K562 (cell line): ENCODE measurements at places on chromosomes 6 and 20. TPM values are rescaled to one million over a fixed set of nuclear protein-coding genes. Genes with fewer than 3 reads are reported as not detected.

The ECT2L gene
- total RNA-seq = not detected in 2 replicates

DNA sequence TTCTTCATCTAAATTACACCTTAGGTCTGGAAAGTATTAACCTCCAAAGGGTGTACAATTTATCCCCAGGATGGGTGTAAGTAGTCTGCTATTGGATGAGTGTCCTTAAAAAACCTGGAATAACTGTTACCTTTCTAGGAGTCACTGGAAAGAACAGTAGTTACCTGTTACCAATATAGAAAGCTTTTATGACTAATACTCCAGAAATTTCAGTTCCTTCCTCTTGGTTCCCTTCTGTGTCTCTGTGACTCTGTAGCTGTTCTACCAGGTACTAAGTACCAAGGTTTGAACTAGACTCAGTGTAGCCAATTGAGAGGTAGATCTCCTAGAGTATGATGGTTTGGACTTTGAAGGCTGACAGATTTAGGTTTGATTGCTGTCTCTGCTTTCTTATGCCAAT lies 47.0 kb upstream of the TBX18 start:
- no peaks in the 10 kb centered on the region for H3K27me3 ChIP-seq
- no peak overlapping the region for H3K27ac ChIP-seq
- no peaks in the 10 kb centered on the region for H3K4me1 ChIP-seq
- no peak for DNase-seq

DNA sequence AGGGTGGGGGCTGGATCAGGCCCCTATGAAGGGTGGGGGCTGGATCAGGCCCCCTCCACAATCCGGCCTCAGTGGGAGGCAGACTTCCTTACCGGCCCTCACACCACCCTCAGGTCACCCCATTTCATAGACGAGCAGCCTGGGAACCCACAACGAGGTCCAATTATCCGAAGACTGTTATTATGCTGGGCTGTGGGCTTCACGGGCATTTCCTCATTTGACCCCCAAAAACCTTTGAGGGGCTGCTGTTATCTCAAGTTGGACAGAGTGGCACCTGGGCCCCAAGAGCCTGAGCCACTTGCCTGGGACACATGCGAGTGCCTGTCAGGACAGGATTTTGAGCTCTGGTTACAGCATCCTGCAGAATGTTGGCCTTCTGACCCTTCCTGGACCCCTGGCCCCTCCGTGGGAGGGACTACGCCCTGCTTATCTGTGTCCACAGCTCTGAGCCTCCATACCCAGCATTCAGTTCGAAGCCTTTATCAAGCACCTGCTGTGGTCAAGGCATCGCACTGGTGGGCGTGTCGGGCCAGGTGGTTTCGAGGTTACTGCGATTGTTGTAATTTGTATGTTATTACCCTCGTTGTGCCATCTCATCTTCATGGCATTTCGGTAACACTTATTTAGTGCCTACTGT lies 34.5 kb upstream of the PCMTD2 start:
- H3K4me1 ChIP-seq = peaks cover 77% of the 10 kb centered on the region
- H3K4me3 ChIP-seq = no peak overlapping the region
- peak; percentile 96 for DNase-seq
- no peak overlapping the region; the same call in 1 of the 3 replicates for H3K27ac ChIP-seq
- H3K27me3 ChIP-seq = peaks cover 20% of the 10 kb centered on the region; the same call in 1 of the 2 replicates
- H3K36me3 ChIP-seq = no peaks in the 10 kb centered on the region

DNA sequence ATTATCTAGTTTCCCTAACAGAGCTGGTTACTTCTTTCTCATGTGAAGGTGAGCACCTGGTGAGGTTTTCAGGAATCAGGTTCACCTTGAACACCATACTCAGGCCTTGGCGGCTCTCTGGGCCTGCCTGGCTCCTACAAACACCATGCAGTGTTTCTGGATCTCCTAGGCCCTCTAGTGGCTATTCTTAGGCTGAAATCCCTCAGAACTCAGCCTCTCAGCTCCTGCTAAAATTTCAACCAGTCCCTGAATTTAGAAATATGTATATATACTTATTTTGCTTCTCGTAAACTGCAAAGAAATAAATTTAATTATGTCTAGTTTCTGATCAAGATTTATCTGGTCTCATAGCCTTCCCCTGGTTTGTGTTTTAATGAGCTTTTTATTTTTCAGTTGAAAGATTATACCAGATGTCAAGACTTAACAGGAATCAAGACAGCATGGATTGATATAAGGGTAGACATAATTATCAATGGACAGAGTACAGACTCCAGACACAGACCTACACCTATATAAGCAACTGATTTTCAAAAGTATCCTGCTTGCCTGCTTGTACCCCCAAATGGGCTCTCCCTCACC lies 55.9 kb downstream of the ANKEF1 start:
- H3K36me3 ChIP-seq = no peaks in the 10 kb centered on the region
- H3K4me1 ChIP-seq = no peaks in the 10 kb centered on the region
- no peak overlapping the region for H3K27ac ChIP-seq
- H3K4me3 ChIP-seq = no peak overlapping the region
- H3K27me3 ChIP-seq = no peaks in the 10 kb centered on the region
- DNase-seq = peak; percentile 43

The DPPA5 gene
- total RNA-seq = not detected in 2 replicates

The HCRTR2 gene
- total RNA-seq = not detected in 2 replicates

GRCh38 chr6:144816936-144817335 lies 531.8 kb downstream of the UTRN start:
- no peaks in the 10 kb centered on the region for H3K4me1 ChIP-seq
- no peaks in the 10 kb centered on the region for H3K27me3 ChIP-seq
- H3K4me3 ChIP-seq = no peak overlapping the region

DNA sequence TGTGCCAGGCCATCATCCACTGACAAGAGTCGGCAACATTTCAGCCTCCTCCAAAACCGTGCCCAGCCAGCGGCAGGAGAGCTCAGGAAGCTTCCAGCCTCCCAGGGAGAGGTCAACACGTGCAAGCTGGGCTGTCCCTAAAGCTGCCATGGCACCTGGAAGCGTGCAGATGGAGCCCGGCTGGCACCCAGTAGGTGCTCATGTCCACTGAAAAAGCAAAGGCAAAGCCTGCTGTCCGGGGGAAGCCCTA lies 14.4 kb upstream of the TLDC2 start:
- no peaks in the 10 kb centered on the region for H3K27me3 ChIP-seq
- H3K4me1 ChIP-seq = peaks cover 39% of the 10 kb centered on the region
- peak overlapping the region; percentile 76 for H3K27ac ChIP-seq
- peak overlapping the region; percentile 75 for H3K4me3 ChIP-seq
- peaks cover 41% of the 10 kb centered on the region for H3K36me3 ChIP-seq

The RNF144B gene
- total RNA-seq = not detected in 2 replicates

The SCRT2 gene
- 0.47 and 0.75 TPM in 2 replicates for total RNA-seq

The MLIP gene
- total RNA-seq = not detected in 2 replicates

- DNase-seq = no peak
- H3K4me1 ChIP-seq = no peaks in the 10 kb centered on the region
- H3K4me3 ChIP-seq = no peak overlapping the region
- H3K36me3 ChIP-seq = no peaks in the 10 kb centered on the region
- H3K27ac ChIP-seq = no peak overlapping the region
These were observed 174.5 kb downstream of the COL21A1 start for GRCh38 chr6:56072856-56073255.

DNA sequence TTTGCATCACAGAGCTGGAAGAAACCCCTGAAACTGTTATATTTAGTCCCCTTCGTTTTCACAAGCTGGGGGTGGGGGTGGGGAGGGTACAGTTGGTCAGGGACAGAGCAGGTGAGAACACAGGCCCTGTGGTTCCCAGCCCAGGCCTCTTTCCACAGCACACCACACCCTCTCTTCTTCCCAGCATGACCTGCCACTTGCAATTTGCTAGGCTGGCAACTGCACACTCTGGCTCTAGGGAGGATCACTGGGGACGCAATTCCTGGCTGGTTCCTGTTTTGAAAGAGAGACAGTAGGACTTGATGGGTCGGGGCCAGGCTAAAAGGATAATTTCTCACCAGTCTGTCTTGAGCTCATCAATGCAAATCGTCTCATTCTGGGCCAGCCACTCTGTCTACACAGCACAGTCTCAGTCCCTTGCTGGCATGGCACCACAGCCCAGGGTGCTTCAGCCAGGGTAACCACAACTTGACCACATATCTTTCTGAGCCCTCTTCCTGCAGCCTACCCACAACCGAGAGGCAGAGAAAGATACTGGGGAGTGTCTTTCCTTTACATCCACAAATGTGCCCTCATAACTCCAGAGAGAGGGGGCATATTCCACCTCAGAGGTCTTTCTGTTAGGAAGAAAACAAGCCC lies 41.7 kb upstream of the EMILIN3 start:
- H3K36me3 ChIP-seq = peaks cover 74% of the 10 kb centered on the region; the same call in 2 of the 3 replicates
- H3K27ac ChIP-seq = no peak overlapping the region
- no peaks in the 10 kb centered on the region for H3K27me3 ChIP-seq
- no peak overlapping the region for H3K4me3 ChIP-seq
- peaks cover 4% of the 10 kb centered on the region; the same call in 2 of the 3 replicates for H3K4me1 ChIP-seq

The PAX1 gene
- total RNA-seq = not detected in 2 replicates

DNA sequence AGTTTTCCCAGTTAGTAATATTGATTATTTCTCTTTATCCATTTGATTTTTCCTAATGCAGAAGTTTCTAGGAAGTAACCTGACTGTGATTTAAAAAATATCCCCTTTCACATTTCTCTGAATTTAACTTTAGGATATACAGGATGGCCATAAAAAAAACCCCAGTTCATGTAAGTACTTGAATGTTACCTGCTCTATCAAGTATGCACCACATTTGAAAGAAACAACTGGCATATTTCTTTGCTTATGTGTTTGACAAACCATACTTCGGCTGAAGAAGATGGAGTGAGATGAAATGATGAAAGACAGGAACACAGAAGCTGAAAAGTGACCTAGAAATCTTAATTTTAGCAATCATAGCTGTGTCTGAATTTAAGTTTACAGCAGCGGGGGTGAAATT lies 374.0 kb upstream of the NOX3 start:
- no peak overlapping the region for H3K27ac ChIP-seq
- H3K27me3 ChIP-seq = no peaks in the 10 kb centered on the region
- DNase-seq = no peak
- no peaks in the 10 kb centered on the region for H3K4me1 ChIP-seq

The TREM2 gene
- not detected in 2 replicates for total RNA-seq

The GRM4 gene
- not detected in 2 replicates for total RNA-seq

- no peaks in the 10 kb centered on the region for H3K27me3 ChIP-seq
- peaks cover 57% of the 10 kb centered on the region for H3K36me3 ChIP-seq
- peaks cover 17% of the 10 kb centered on the region; the same call in 2 of the 3 replicates for H3K4me1 ChIP-seq
- no peak for DNase-seq
- peak overlapping the region; percentile 94 for H3K4me3 ChIP-seq
These were observed 367 bp downstream of the C6orf62 start for GRCh38 chr6:24718449-24719124.

GRCh38 chr6:121437851-121438651 lies 2.6 kb downstream of the GJA1 start:
- no peak overlapping the region for H3K27ac ChIP-seq
- peaks cover 8% of the 10 kb centered on the region for H3K4me1 ChIP-seq
- DNase-seq = no peak
- H3K27me3 ChIP-seq = peaks cover 6% of the 10 kb centered on the region; the same call in 1 of the 3 replicates

The HLA-DOA gene
- total RNA-seq = 0.07 TPM in 1 of 2 replicates, not detected in the other

The EGFL8 gene
- 21.7 and 26.0 TPM in 2 replicates for total RNA-seq

GRCh38 chr6:145621776-145622175 lies 113.5 kb downstream of the EPM2A start:
- no peaks in the 10 kb centered on the region for H3K4me1 ChIP-seq
- no peak overlapping the region for H3K4me3 ChIP-seq
- no peaks in the 10 kb centered on the region for H3K36me3 ChIP-seq
- DNase-seq = no peak

GRCh38 chr20:56762401-56762800 lies 133.3 kb downstream of the TFAP2C start:
- no peak for DNase-seq
- no peak overlapping the region for H3K4me3 ChIP-seq
- no peak overlapping the region for H3K27ac ChIP-seq
- no peaks in the 10 kb centered on the region for H3K27me3 ChIP-seq

The EDN3 gene
- total RNA-seq = not detected in 2 replicates

DNA sequence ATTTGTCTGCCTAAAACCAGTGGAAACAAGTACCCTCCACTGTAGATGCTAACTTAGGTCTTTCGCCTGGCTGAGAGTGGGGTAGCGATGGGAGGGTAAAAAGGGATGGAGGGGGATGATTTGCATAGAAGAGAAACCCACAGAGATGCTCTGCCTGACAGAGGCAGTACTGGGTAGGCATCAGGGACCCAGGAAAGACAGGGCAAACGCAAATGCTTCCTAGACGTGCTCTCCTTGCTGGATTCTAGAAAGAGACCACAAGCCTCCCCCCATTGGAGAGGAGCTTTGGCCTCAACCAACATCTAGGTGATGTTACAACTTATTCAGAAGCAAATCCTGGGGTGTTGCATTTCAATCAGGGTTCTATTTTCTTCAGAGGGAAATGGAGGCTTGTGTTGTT lies 3.2 kb downstream of the OLIG3 start:
- no peak overlapping the region for H3K4me3 ChIP-seq
- no peaks in the 10 kb centered on the region for H3K4me1 ChIP-seq
- H3K36me3 ChIP-seq = no peaks in the 10 kb centered on the region

The COL20A1 gene
- not detected in 2 replicates for total RNA-seq

GRCh38 chr20:2006452-2007361 lies 12.8 kb upstream of the PDYN start:
- no peaks in the 10 kb centered on the region for H3K4me1 ChIP-seq
- peak; percentile 46 for DNase-seq
- no peaks in the 10 kb centered on the region for H3K36me3 ChIP-seq
- H3K4me3 ChIP-seq = no peak overlapping the region
- no peak overlapping the region for H3K27ac ChIP-seq

- H3K27ac ChIP-seq = no peak overlapping the region
- H3K36me3 ChIP-seq = no peaks in the 10 kb centered on the region
- H3K4me1 ChIP-seq = no peaks in the 10 kb centered on the region
- H3K4me3 ChIP-seq = no peak overlapping the region
These were observed 359.7 kb downstream of the MAFB start for GRCh38 chr20:40329321-40329720.

DNA sequence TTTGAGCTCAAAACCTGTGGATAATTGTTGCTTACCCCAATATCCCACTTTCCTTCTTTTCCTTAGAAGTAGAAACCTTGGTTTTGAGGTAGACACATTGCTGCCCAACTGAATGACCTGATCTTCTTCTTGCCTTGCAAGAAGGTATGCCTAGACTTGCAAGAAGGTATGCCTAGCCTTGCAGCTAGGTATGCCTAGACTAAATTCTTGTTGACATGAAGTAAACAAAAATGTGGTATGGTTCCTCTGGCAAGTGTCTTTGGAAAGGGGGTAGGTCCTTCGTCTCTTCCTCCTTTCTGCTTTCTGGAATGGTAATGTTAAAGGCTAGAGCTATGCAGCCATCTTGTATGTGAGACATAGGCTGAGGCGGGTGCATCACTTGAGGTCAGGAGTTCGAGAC lies 129.2 kb downstream of the GMPR start:
- H3K36me3 ChIP-seq = no peaks in the 10 kb centered on the region
- no peak for DNase-seq
- H3K27ac ChIP-seq = no peak overlapping the region
- H3K27me3 ChIP-seq = peaks cover 37% of the 10 kb centered on the region

The HBS1L gene
- 128 and 140 TPM in 2 replicates for total RNA-seq

The MCCD1 gene
- not detected in 2 replicates for total RNA-seq

The TMEM200A gene
- 0.04 and 0.07 TPM in 2 replicates for total RNA-seq

- no peak overlapping the region for H3K4me3 ChIP-seq
- no peaks in the 10 kb centered on the region; the same call in 2 of the 3 replicates for H3K27me3 ChIP-seq
- no peaks in the 10 kb centered on the region for H3K4me1 ChIP-seq
- H3K27ac ChIP-seq = no peak overlapping the region
- no peak for DNase-seq
- no peaks in the 10 kb centered on the region for H3K36me3 ChIP-seq
These were observed 33.3 kb upstream of the SASH1 start for GRCh38 chr6:148309301-148309700.
